ENCODE measurements at places on chromosomes 2 and 18.

DNA sequence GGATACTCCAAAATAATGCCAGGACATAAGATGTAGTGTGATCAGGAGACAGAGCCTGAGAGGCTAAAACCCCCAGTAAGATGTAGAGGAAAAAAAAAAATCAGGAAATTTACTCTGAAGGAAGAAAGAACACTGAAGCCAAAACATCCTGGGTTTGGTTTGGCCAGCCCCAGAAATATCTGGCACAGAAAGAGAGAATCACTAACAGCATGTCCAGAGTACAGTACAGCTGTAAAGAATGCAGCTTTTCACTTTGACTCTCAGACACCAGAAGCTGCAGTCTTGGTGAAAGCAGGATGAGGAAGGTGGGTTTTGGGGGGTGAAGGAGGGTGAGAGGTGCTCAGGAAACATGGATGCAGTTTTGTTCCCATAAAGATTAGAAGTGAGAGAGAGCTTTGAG lies 1577.7 kb upstream of the ACVR2A start:
- no peak overlapping the region for H3K4me3 ChIP-seq
- no peak overlapping the region for H3K27ac ChIP-seq
- H3K36me3 ChIP-seq = no peaks in the 10 kb centered on the region
- H3K27me3 ChIP-seq = no peaks in the 10 kb centered on the region
- H3K4me1 ChIP-seq = no peaks in the 10 kb centered on the region

DNA sequence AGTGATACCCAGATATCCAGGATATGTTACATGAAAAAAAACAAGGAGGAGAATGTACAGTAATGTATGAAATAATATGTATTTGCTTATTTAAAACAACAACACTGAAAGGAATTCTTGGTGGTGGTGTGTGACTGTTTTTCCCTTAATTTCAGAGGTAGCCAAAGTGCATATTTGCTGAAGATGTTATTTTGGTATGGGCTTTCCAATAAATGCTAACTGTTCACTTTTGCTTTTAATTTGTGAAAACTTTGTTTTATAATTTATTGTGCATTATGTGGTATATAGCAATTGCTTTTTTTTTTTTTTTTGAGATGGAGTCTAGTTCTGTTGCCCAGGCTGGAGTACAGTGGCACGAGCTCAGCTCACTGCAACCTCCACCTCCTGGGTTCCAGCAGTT lies 7.6 kb downstream of the CCNYL1 start:
- no peak for DNase-seq
- H3K4me1 ChIP-seq = no peaks in the 10 kb centered on the region
- no peak overlapping the region for H3K4me3 ChIP-seq
- H3K36me3 ChIP-seq = no peaks in the 10 kb centered on the region
- no peak overlapping the region for H3K27ac ChIP-seq

DNA sequence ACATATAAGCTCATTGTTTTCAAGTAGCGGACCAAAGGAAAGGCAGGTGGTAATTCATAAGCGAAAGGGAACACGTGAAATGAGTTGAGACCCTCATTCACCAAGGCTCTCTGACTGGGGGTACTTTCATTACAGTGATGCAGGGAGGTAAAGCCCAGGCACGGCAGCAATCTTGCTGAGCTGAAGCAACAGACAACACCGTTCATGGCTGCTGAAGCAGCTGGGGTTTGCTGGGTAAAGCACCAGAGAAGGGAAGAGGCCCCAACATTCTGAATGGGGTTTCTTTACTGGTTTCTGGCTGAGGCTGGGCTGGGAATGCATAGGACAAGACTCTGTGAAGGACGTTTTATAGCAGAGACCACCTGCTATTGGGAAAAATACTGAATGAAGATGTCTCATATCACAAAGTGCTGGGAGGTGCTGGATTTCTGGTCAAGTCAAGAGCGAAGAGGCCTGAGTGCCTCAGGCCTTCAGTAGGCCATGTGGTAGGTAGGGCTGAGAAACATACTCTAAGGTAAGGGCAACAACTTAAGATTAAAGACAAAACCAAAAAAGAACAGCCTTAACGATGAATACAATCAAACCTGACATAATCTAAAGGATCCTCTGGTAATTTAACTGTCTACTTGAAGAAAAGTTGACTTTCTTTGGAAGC lies 324.7 kb upstream of the PIK3C3 start:
- no peaks in the 10 kb centered on the region for H3K27me3 ChIP-seq
- no peaks in the 10 kb centered on the region for H3K4me1 ChIP-seq
- no peak for DNase-seq
- H3K4me3 ChIP-seq = no peak overlapping the region
- H3K36me3 ChIP-seq = no peaks in the 10 kb centered on the region

- peaks cover 1% of the 10 kb centered on the region for H3K4me1 ChIP-seq
- H3K27me3 ChIP-seq = no peaks in the 10 kb centered on the region
- no peak overlapping the region for H3K27ac ChIP-seq
- no peaks in the 10 kb centered on the region for H3K36me3 ChIP-seq
These were observed 157.2 kb downstream of the MAP2 start for GRCh38 chr2:209581040-209581439.

DNA sequence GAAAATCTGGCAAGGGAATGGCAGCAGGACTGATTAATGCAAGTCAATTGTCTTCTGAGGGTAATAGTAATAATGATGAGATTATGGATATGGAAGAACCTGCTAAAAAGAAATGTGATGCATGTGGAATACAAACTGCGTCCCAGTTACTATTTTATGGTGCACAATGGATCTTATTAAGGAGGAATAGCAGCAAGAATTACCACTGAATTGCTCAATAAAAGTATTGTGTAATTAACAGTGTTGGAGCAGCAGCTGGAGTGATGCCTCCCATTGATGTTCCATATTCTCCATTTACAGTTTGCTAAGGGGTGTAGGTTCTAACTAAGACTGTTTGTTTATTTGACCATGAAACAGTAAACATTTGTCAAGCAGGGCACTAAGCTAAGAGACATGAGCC lies 167.9 kb downstream of the HRH4 start:
- H3K27me3 ChIP-seq = no peaks in the 10 kb centered on the region
- H3K4me3 ChIP-seq = no peak overlapping the region
- H3K27ac ChIP-seq = no peak overlapping the region
- DNase-seq = no peak
- no peaks in the 10 kb centered on the region for H3K4me1 ChIP-seq
- H3K36me3 ChIP-seq = no peaks in the 10 kb centered on the region

GRCh38 chr2:29323961-29324360 lies 208.7 kb downstream of the CLIP4 start:
- no peaks in the 10 kb centered on the region for H3K27me3 ChIP-seq
- no peak for DNase-seq
- no peaks in the 10 kb centered on the region for H3K36me3 ChIP-seq
- H3K27ac ChIP-seq = no peak overlapping the region

GRCh38 chr2:157190151-157190550 lies 67.4 kb upstream of the GALNT5 start:
- H3K36me3 ChIP-seq = no peaks in the 10 kb centered on the region
- no peak overlapping the region for H3K27ac ChIP-seq
- no peak for DNase-seq
- H3K4me1 ChIP-seq = no peaks in the 10 kb centered on the region

DNA sequence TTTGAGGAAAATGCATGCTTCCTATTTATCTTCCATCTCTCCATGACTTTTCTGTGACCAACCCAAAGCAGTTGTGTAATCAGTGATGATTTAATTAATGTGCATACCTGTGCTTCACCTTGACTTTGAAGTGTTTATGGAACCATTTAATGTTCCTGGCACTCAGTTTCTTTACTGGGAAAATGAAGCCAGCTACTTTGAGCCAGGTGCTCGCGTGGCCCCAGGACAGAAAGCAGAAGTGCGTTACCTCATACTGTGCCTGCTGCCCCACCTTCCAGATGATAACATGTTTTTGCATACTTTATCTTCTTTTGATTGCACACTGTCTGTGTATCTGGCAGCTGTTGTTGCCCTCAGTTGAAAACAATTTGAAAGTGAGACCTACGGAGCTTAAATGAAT lies 61.3 kb downstream of the PMAIP1 start:
- H3K36me3 ChIP-seq = no peaks in the 10 kb centered on the region
- DNase-seq = no peak
- no peak overlapping the region for H3K27ac ChIP-seq
- no peaks in the 10 kb centered on the region for H3K4me1 ChIP-seq
- no peaks in the 10 kb centered on the region for H3K27me3 ChIP-seq
- no peak overlapping the region for H3K4me3 ChIP-seq

DNA sequence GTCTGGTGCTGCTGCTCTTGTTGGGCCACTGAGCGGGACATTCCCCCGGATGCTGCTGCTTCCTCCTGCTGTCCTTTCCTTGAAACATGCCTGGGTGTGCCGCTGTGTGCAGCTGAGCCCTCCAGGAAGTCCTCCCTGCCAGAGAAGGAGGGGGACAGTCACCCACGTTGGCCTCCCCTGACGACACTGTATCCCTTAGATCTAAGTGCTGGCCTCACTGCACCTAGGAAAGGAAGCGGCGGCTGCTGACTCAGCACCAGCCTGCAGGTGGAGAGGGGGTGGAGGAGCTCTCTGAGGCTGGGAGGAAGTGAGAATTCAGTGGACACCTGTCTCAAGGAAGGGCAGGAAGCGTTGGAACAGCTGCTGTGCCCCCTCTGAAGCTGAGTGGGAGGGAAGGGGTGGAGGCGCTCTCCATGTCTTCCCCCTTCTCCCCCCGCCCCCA lies 239.8 kb downstream of the HAUS1 start:
- no peaks in the 10 kb centered on the region for H3K36me3 ChIP-seq
- no peak overlapping the region for H3K4me3 ChIP-seq
- peaks cover 8% of the 10 kb centered on the region for H3K4me1 ChIP-seq
- H3K27me3 ChIP-seq = no peaks in the 10 kb centered on the region

- H3K36me3 ChIP-seq = no peaks in the 10 kb centered on the region
- no peak overlapping the region for H3K27ac ChIP-seq
- H3K27me3 ChIP-seq = no peaks in the 10 kb centered on the region
- H3K4me1 ChIP-seq = no peaks in the 10 kb centered on the region
- no peak overlapping the region for H3K4me3 ChIP-seq
These were observed 32.4 kb upstream of the RBBP8 start for GRCh38 chr18:22900558-22901238.

GRCh38 chr2:160036736-160037135 lies 25.7 kb downstream of the PLA2R1 start:
- DNase-seq = no peak
- no peaks in the 10 kb centered on the region for H3K27me3 ChIP-seq
- H3K36me3 ChIP-seq = no peaks in the 10 kb centered on the region
- no peaks in the 10 kb centered on the region for H3K4me1 ChIP-seq
- no peak overlapping the region for H3K4me3 ChIP-seq
- H3K27ac ChIP-seq = no peak overlapping the region
